NCI-H460 (cell line): ENCODE measurements at places on chromosomes 1 and 21.

GRCh38 chr1:147757015-147757990 is 3.1 kb downstream of the GJA5 start:
- DNase-seq, result no peak

DNA sequence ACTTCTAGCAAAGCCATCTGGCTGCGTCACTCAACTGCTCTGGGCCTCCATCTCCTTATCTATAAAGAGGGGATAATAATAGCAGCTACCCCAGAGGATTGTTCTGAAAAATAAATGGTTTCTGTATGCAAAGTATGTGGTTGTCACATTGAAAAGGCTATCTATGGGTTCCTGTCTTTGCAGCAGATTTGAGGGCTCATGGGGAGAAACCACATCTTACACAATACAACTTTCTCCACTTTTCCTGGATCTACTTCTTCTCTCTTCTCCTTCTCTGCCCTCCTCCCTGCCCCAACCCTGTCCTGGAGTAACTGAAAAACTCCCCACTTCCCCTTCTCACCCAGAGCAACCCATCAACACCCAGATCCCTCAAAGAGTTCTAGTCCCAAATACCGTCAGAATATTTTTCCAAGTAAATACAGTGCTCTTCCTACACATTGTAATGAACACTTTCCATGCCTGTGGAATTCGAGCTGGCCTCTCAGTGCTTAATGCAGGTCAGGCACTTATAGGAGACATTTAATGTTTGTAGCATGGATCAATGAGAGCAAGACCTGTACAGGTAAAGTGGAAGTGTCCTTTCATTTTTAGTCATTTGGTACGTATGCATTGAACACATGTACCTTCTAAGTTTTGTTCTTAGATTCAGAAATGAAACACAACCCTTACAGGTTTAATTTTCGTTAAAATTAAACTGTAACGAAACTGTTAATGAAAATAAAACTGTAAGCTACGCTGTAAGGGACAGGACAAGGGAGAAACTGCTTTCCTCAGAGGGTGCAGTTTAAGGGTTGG is 131.9 kb downstream of the AK5 start:
- DNase-seq, result no peak

- no peak for DNase-seq
Observed at GRCh38 chr1:76230842-76231281, 156.3 kb downstream of the ST6GALNAC3 start.

DNA sequence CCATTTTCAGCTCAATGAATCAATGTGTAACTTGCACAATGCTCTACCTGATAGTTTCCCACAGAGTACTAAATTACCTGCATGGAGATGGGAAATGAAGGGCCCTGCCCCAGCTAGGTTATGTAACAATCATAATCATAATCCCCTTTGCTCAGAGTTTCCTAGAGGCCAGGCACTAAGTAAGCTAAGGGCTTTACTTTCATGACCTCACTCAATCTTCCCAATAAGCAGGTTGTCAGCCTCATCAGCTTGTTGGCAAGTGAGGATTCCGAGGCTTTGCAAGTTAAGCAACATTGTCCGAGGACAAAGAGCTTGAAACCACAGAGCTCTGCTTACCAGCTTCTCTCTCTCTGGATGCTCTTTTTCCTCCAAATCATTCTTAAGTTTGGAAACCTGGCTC is 64.1 kb upstream of the NTPCR start:
- DNase-seq, result no peak

DNA sequence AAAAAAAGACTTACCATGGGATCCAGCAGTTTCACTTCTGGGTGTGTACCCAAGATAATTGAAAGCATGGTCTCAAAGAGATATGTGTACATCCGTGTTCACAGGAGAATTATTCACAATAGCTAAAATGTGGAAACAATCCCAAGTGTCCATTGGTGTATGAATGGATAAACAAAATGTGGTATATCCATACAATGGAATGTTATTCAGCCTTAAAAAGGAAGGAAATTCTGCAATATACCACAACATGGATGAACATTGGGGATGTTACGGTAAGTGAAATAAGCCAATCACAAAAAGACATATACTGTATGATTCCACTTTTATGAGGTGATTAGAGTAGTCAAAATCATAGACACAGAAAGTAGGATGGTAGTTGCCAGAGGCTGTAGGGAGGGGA is 7.0 kb upstream of the TUT4 start:
- no peak for DNase-seq

- DNase-seq, result no peak
Observed at GRCh38 chr1:247721222-247721621, 4.8 kb upstream of the OR6F1 start.

- DNase-seq, result no peak
Observed at GRCh38 chr1:203549309-203549708, 55.4 kb downstream of the OPTC start.

DNA sequence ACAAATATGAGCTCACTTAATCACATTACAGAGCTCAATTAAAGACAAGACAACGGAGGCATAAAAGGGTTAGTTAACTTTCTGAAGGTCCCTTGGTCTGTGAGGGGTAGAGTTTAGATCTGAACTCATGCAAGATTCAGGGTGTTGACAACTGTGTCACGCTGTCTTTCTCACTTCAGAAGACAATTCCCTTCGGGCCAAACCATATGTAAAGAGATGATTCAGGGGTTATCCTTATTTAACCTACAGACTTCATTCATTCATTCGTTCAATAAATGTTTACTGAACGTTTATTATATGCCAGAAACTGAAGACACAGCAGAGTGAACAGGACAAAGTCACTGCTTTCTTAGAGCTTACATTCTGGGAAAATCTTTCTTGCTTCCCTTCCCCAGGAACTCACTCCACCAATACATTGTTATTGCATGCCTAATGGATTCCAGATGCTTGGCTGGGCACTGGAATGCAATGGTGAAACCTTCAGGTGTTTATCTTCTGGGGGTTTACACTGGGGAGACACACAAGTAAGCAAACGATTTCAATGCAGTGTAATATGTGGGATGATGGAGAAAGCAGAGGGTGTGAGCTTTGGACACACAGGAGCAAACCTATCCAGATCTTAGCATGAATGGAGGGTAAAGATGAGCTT is 6.4 kb downstream of the XCL1 start:
- DNase-seq, result no peak

DNA sequence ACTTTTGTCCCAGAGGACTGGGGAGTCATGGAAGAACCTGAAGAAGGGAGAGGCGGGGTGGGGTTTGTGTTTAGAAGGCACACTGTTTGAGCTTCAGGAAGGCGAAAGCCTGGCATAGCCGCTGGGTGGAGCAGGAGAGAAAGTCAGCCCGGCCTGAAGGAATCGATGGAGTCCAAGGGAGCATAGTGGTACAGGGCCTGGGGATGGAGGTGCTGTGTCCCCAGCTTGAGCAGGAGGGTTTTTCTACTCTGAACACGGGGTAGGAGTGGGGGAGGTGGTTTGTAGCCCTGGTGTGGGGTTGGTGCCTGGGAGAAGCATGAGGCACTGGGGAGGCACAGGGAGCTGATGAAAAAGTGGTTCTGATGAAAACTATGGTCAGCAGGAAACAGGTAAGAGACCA is 4.7 kb upstream of the CCDC24 start:
- DNase-seq, result peak; percentile 37
